ENCODE measurements at places on chromosomes 2 and 18. TPM values are rescaled to one million over a fixed set of nuclear protein-coding genes. Genes with fewer than 3 reads are reported as not detected.

DNA sequence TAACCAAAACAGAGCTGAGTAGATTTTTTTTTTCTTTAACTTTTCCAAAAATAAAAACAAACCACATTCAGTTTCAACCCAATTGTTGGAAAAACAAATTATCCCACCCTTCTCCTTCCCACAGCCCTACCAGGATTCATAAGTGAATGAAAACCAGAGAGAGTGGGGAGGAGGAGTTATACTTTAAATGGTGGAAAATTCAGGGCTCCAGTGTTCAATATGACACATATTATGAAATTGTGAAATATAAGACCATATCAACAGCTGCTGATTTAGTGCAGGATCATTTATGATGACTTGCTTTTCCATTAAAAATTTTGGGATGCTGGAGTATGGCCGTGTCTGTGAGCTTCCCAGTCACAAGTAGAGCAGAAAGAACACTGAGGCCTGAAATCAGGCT is 26.7 kb downstream of the COLEC12 start:
- DNase-seq: no peak
- no peak overlapping the region for H3K27ac ChIP-seq
- no peaks in the 10 kb centered on the region for H3K36me3 ChIP-seq
- H3K27me3 ChIP-seq: no peaks in the 10 kb centered on the region
- H3K4me3 ChIP-seq: no peak overlapping the region

- H3K4me1 ChIP-seq: no peaks in the 10 kb centered on the region
- no peak overlapping the region for H3K4me3 ChIP-seq
- H3K27ac ChIP-seq: no peak overlapping the region
- no peaks in the 10 kb centered on the region for H3K36me3 ChIP-seq
- no peaks in the 10 kb centered on the region for H3K27me3 ChIP-seq
- DNase-seq: no peak
These were observed 56.2 kb upstream of the DYNC1I2 start for GRCh38 chr2:171630812-171631626.

DNA sequence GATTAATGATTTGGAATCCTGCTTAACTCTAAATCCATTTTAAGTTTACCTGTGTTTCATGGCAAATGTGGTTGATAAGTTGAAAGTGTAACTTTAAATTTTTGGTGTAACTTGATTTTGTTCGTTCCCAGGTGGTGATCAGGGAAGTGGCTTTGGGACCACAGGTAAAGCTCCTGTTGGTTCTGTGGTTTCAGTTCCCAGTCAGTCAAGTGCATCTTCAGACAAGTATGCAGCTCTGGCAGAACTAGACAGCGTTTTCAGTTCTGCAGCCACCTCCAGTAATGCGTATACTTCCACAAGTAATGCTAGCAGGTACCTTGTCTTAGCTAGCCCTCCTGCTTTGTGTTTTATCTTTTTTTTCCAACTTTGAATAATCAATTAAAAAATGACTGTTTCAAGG is 62.8 kb downstream of the AGFG1 start:
- H3K4me1 ChIP-seq: no peaks in the 10 kb centered on the region
- no peak for DNase-seq
- no peak overlapping the region for H3K4me3 ChIP-seq
- H3K27ac ChIP-seq: no peak overlapping the region
- H3K27me3 ChIP-seq: no peaks in the 10 kb centered on the region
- H3K36me3 ChIP-seq: peaks cover 23% of the 10 kb centered on the region

STAT4 gene
- 1.7 TPM for total RNA-seq

DSG4 gene
- not detected for total RNA-seq

RESP18 gene
- not detected for total RNA-seq

Data from right lobe of liver (tissue), 6 donors.